NCI-H1105 treated with DMSO at 0.1 percent for 48 hours (cell line): ENCODE measurements at places on chromosomes 13 and 19.
A peak's percentile ranks its signal among the peaks of the same experiment; 100 is the strongest.

- no peak for DNase-seq
Measured at GRCh38 chr19:55437410-55437809, 5.7 kb downstream of the SHISA7 start.

DNA sequence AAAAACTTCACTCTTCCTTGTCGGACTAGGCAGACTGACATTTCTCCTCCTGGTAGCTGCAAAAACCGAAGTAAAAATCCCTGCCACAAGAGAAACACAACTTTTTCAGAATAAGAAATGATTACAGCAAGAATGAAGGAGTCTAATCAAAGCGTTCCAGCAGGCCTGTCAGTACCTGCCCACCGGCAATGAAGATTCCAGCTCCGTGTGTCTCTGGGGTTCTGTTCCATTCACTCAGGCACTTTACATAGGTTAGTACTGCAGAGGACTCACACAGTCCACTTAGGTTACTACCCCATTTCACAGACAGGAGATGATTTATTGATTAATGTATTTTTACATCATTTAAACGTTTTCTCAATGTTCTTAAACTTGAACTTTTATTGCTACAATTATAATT, 275.5 kb downstream of the NHLRC3 start:
- DNase-seq = no peak

- no peak for DNase-seq
Measured at GRCh38 chr13:113539176-113539575, 45.4 kb upstream of the TFDP1 start.

- no peak for DNase-seq
Measured at GRCh38 chr19:33971073-33971472, 174.4 kb downstream of the KCTD15 start.

DNA sequence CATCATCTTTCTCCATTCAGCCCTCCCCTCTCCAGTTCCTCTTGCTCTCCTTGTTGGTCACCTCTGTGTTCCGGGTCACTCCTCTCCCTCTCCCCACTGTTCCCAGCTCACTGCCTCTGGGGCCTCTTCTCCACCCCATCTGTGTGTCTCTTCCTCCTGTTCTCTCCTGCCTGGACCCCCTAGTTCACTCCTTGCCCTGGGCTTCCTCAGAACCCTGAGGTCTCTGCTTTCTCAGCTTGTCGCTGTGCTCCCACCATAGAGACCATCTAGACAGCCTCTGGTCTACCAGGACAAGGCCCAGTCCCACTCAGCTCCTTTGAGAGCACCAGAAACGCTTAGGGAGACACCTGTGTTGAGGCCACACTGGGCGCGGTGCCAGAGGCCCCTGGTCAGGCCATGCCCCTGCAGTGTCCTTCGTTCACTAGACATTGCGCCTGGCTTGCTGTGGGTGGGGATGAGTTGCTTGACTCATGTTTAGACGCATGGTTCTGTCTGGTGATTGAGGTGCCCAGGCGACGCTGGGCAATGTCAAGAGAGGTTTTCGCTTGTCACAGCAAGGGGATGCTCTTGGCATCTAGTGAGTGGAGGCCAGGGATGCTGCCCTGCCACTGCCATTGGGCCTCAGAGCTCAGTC, 4.8 kb downstream of the LENG9 start:
- DNase-seq = no peak

- no peak for DNase-seq
Measured at GRCh38 chr19:32767951-32768679, 48.5 kb downstream of the TDRD12 start.

- DNase-seq = no peak
Measured at GRCh38 chr19:43672061-43672679, 2.2 kb upstream of the PLAUR start.

- DNase-seq = no peak
Measured at GRCh38 chr19:441213-441836, 19.5 kb downstream of the SHC2 start.

DNA sequence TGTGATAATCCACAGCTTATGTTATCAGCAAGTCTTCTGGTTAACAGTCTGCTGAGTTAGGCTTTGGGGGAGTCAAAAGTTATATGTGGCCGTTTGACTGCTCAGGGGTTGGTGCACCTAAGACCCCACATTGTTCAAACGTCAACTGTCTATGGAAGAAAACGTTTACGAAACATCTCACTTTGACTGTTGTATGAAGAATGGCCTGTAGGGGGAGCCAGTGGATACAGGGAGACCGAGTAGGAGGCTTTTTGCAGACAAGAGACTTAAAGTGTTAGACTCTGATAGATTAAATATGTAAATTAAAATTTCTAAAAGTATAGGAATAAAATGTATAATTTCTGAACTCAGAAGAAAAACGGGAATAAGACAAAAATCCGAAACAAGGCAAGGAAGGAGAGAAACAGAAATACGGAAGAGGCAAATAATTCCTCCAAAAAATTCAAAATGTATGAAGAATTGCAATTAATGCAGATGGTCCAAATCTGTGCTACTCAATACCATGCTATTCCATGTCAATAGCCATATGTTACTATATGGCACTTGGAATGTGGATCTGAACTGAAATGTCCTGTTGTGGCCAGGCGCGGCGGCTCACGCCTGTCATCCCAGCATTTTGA, 37.8 kb downstream of the TNFSF14 start:
- DNase-seq = peak; percentile 34

GRCh38 chr19:33241530-33242101, 16.0 kb upstream of the SLC7A10 start:
- DNase-seq = no peak

DNA sequence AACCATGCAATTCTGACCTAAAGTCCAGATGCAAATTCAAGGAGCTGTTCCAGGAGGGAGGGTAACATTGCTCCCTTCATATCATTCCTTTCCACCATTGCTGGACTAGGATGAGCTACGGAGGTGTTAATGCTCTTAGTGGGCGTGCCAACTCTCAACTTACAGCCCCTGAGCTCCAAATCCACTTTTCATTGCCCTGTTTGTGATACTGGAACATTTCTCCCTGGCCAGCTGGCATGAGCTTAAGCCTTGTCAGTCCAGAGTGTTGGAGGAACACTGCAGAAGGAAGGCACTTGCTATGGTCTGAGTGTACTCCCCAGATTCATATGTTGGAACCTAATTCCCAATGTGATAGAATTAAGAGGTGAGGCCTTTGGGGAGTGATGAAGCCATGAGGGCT, 70.4 kb upstream of the FARP1 start:
- DNase-seq = no peak

DNA sequence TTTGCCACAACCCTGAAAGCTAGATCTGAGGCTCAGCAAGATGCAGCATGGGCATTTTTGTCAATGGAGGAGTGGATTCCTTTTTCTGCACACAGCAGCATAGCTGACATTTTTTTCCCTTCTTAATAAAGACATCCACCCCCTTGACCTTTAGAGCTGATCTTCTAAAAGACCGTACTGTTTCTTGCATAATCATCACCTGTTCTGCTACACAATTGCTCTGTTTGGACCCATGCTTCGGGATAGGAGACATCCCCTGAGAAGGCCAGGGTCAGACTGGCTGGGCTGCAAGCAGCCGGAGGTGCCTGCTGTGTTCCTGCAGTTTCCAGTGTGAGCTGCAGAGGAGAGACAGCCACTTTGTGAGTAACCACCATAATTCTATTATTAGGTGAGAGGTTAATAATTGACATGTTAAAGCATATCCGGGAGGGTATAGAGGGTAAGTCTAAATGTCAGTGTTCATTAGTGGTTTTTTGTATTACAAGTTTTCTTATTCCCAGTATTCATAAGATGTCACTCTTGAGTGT, 108.5 kb upstream of the C1QTNF9B start:
- DNase-seq = no peak

DNA sequence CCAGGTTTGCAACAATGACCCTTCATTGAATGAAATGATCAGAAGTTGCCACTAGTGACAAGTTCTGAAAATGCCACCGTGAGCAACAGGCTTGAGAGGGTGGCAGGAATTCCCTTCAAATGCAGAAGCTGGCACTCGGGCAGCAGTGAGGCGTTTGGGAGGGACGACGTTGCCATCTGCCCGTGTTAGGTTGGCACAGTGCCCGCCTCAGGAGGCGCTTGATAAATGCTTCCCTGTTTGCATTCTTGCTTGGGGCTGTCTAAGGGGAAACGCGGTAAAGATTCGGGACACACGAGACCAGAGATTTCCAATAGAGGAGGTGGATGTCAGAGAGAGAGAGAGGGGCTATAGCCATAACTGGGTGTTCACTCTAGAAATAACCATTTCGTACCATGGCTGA, 101.9 kb downstream of the TEX29 start:
- DNase-seq = peak; percentile 73

- DNase-seq = no peak
Measured at GRCh38 chr19:45050036-45050435, 11.2 kb downstream of the CLASRP start.

DNA sequence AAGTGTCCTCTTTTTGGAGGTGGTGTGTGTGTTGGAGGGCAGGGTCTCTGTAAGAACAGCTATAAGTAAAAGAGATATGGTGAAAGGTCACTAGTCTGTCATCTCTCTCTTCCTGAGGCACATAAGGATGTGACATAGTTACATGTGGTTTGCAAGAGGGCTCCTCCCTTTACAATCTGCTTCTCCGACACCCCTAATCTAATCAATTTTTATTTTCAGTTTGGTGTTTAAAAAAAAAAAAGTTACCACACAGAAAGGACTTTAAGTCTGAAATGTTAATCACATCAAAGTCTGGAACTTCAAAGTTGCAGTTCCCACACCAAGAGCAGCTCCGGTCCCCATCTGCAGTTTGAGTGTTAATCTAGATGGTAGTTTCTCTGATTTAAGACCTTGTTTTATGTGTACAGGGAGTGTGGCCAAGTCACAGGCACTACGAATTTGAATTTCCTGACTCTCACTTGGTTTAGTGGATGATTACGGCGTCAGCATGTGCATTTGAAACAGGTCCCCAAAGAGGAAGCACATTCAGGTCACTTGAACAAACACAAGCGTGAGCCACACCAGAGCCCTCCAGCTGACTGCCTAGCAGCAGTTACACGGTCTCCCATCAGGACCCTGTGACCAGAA, 53.1 kb downstream of the FOXO1 start:
- DNase-seq = no peak

DNA sequence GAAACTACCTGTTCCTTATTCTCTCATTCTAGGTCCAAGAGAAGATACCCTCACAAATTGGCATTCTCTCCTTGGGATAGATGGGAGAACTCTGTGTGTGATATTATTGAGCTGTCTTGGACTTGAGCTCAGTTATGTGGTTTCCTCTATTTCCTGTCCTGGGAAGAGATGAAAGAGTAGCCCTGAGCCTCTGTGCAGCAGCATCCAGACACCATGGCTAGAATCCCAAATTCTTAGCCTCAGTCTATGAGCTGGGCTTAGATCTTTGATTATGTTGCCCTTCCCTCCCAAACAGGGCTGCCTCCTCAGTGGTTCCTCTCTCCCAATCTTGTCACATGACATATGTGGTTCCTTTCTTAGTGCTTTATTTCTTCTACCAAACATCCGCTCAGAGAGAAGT, 290.7 kb downstream of the SPRY2 start:
- no peak for DNase-seq

DNA sequence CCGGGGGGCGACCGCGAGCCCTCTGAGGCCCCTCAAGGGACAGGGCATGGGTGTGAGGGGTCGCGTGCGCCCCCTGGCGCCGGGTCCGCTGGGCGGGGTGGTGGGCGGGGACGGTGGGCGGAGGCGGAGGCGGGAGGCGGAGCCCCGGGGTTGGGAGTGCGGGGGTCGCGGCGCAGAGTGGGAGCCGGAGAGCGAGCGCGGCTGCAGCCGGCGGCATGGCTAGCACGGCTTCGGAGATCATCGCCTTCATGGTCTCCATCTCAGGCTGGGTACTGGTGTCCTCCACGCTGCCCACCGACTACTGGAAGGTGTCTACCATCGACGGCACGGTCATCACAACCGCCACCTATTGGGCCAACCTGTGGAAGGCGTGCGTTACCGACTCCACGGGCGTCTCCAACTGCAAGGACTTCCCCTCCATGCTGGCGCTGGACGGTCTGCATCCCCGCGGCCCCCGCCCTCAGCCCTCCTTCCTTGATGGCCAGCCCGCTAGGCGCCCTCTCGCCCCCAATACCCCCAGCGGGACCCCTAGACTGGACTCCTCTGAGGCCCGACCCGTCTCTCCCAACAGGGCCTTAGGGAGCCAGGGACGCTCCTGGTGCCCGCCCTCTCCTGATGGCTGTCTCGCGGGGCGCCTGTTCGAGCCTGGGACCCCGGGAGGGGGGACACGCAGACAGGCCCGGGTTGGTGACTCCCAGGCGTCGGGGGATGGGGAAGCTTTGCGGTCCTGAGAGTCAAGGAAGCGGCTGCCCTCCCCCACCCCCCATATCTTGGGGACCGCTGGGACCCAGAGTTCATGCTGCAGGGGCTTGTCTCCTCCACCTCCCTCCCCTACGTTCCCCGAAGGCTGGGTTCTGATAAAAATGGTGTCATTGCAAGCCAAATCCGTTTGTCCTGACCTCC, at the start of gene CLDN10:
Gene CLDN10, plus strand, starts transcription at position 182 of the 903 bp plus-strand sequence. Its CDS starts 34 bp downstream, at position 216.
- DNase-seq = no peak

GRCh38 chr19:31057476-31057875, 291.8 kb downstream of the TSHZ3 start:
- no peak for DNase-seq

DNA sequence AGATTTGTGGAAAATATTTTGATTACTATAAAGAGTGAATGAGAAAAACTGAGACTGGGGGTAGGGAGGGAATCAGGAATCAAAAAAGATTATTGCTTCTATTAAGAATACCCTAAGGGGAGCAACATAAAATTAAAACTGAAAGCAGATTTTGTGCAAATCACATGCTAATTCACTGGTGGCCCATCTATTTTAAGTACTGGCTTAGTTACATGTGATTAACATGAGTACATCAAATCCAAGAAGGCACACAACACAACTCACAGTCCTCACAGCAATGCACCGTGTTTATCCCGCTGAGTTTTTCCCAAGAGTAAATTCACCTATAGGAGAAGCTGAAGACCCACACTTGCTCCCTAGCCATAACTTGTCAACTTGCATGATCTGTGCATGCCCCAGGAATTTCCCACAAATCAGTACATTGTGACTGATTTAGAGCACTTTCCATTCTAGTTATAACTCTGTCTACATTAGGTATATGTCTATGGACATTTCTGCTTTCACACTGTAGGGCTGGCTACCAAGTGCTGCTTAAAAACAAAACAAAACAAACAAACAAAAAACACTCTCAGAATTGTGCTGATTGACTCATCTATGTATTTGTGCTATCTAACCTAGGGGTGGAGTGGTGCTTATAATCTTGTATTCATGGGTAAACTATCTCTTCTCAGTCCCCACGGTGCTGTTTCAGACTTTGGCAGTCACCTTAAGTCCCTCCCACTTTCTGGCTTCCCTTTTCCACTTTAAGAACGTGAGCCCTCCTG, 24.3 kb downstream of the AMER2 start:
- DNase-seq = no peak

DNA sequence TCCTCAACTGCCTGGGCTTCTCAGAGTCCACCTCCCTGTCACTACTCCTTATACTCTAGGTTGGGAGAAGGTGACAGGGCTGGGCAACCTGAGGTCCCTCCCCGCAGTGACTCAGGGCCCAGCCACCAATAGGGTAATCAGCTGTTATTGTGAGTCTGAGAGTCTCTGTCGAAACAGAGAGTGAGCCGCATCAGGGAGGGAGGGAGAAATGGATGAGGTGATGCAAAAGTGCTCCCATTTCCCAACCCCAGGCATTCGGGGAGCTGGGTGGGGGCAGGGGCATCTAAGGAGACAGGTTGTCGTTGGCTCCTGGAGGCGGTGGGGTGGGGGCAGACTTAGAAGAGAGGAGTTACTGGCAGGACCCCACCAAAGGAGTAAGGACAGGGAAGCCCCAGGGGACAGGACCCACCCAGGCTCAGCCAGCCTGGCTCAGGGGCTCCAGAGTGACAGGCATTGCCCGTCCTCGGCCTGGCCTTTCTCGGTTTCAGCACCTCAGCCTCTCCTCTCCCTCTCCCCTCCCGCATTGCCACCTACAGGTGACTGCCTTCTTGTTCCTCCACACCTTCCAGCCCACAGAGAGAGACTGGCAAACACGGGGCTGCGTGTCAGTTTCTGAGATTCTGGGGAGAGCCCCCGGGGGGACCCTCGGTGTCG, at the start of gene DMKN:
Gene DMKN, minus strand, starts transcription at position 22 of the 654 bp plus-strand sequence. CDS start 174 bp downstream, outside the sequence.
- no peak for DNase-seq
